Hindlimb muscle (tissue), 1 donor: ENCODE measurements at places on chromosomes 7 and 10. TPM values are rescaled to one million over a fixed set of nuclear protein-coding genes. Genes with fewer than 3 reads are reported as not detected.

TRPV5 gene
- 0.09 TPM for polyA plus RNA-seq

FAM24B gene
- polyA plus RNA-seq = 2.5 TPM

ADCK2 gene
- polyA plus RNA-seq = 13.1 TPM

PNLIP gene
- 0.39 TPM for polyA plus RNA-seq

MYH16 gene
- 0.08 TPM for polyA plus RNA-seq

GFRA1 gene
- 33.4 TPM for polyA plus RNA-seq

KCNH2 gene
- 29.3 TPM for polyA plus RNA-seq

AKR1C3 gene
- 1.0 TPM for polyA plus RNA-seq

CPN1 gene
- not detected for polyA plus RNA-seq

LAMB1 gene
- 451 TPM for polyA plus RNA-seq

CYP2W1 gene
- 1.7 TPM for polyA plus RNA-seq

OPALIN gene
- not detected for polyA plus RNA-seq

CDK13 gene
- 38.5 TPM for polyA plus RNA-seq

HYAL4 gene
- not detected for polyA plus RNA-seq

ANKRD61 gene
- polyA plus RNA-seq = 1.7 TPM

CACUL1 gene
- polyA plus RNA-seq = 25.7 TPM

PDZD7 gene
- 1.3 TPM for polyA plus RNA-seq

CDNF gene
- polyA plus RNA-seq = 2.9 TPM

CYP3A4 gene
- not detected for polyA plus RNA-seq
